ENCODE measurements at places on chromosomes 6 and 20. TPM values are rescaled to one million over a fixed set of nuclear protein-coding genes. Genes with fewer than 3 reads are reported as not detected.
A peak's percentile ranks its signal among the peaks of the same experiment; 100 is the strongest.

The PEDS1 gene
- total RNA-seq = 51.8 TPM

DNA sequence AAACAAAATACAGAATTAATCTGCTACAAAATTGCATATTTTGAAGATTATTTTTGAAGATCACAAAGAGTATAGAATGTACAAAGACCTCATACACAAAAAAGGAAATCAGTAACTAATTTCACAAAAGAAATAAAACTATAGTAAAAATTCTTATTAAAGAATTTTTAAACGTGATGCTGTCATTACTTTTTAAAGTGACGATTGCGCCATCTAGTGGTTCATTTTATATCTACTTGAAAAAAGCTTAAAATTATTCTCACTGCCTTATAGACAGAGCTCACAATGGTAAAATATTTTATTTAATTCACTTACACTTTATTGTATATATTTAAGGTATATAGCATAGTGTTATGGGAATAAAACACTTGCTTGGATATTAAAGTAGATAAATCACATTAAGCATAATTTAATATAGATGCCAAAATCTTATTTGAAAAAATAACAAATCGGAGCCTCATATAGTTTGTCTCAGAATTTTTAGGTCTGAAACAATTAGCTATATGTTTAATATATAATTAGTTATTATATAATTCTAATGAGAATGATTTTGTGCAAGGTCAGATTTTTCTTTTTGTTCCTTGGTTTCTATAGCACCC is 128.8 kb downstream of the PHF3 start:
- DNase-seq = peak; percentile 71

The KHDRBS2 gene
- total RNA-seq = not detected

DNA sequence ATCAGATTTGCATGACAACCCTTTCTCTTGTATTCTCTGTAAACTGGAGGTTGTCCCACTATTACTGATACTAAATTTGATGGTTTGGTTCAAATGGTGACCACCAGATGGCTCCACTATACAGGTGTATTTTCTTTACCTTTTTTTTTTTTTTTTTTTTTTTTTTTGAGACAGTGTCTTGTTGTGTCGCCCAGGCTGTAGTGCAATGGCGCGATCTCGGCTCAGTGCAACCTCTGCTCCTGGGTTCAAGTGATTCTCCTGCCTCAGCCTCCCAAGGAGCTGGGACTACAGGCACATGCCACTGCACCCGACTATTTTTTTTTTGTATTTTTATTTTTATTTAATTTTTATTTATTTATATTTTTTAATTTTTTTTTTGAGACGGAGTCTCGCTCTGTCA is 6.6 kb upstream of the WTAP start:
- DNase-seq = no peak

GRCh38 chr6:20932284-20932683 is 398.0 kb downstream of the CDKAL1 start:
- DNase-seq = no peak

DNA sequence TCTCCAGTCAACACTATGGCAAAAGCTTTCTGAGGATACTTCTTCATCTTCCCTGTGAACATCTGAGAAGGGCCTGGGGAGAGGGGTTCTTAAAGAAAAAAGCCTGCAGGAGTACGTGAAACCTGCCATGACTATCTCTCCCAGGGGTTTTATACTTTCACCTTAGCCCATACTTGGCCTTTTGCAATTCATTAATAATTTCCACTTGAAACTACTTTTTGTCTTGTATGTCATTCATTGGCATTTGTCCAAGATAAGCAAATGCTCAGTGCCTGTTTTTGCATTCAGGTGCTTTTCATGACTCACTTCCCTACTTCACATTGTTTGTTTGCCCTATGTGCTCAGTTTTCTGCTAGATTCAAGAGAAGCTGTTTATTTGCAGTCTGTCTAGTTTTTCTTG is 580.3 kb upstream of the GJE1 start:
- DNase-seq = peak; percentile 9

GRCh38 chr20:5665417-5665816 is 84.8 kb upstream of the SHLD1 start:
- no peak for DNase-seq

DNA sequence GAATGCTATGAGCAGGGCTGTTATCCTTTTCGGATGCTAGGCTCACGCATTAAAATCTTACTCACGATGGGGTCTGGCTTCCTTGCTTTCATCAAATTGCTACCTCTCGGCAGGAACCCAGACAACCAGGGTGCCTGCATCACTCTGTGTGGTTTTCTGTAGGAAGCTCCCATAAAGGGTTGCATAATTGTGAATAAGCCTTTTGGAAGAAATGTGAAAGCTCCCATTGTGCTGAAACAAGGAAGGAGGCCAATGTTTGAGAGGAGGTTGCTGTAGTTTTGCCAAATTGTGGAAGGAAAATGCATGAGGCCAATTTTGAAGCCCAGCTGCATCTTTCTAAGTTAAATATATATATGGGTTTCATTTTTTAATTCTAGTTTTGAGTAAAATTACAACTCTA is 615.5 kb downstream of the C6orf118 start:
- no peak for DNase-seq

All from myocyte (in vitro differentiated cells).